Natural killer cell treated with Interleukin-12 subunit alpha and Interleukin-12 subunit beta and Interleukin-15 and Interleukin-18, amount 100 ng/mL, for 72 hours (primary cell): ENCODE measurements at places on chromosomes 13 and 19. TPM values are rescaled to one million over a fixed set of nuclear protein-coding genes. Genes with fewer than 3 reads are reported as not detected.

Gene RASGRP4
- not detected for total RNA-seq

DNA sequence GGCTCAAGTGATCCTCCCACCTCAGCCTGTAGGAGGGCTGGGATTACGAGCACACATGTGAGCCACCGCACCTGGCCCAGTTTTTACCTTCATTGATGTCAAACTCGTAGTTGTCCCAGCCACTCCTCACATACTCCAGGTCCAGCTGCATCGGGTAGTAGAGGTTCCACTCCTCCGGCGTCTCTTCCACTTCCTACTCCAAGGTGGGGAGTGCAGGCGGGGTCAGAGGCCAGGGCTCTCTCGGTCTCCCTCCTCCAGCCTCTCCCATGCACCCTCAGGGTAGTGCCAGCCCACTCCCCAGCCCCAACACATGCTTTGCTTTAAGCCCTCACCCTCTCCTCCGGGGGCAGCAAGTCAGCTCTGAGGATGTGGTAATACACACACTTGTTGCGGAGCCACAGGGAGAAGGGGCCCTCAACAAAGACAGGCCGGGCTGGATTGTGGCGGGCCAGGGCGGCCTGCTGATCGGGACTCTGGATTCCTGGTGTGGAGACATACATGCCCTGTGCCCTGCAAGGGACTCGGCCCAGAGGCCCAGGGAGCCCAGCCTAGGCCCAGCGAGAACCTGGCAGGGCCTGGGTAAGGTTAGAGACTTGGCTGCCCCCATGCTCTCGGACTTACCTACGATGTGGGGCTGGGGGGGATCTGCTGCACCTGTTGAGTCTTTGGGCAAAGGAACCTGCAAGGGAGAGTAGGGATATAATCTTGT, 1.9 kb upstream of the ZNF653 start:
- H3K27ac ChIP-seq, result no peak overlapping the region
- no peaks in the 10 kb centered on the region for H3K27me3 ChIP-seq
- no peak for DNase-seq

- DNase-seq, result no peak
- peaks cover 39% of the 10 kb centered on the region for H3K36me3 ChIP-seq
- H3K27me3 ChIP-seq, result no peaks in the 10 kb centered on the region
- peaks cover 28% of the 10 kb centered on the region for H3K4me1 ChIP-seq
Measured at GRCh38 chr13:52026246-52026626, 1.7 kb downstream of the UTP14C start.

DNA sequence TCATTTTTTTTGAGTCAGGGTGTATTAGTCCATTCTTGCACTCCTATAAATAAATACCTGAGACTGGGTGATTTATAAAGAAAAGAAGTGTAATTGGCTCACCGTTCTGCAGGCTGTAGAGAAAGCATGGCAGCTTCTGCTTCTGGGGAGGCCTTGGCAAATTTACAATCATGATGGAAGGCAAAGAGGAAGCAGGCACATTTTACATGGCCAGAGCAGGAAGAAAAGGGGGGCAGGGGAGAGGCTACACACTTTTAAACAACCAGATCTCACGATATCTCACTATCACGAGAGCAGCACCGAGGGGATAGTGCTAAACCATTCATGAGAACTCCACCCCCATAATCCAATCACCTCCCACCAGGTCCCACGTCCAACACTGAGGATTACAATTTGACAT, 44.5 kb upstream of the MIR17HG start:
- H3K27me3 ChIP-seq, result peaks cover 10% of the 10 kb centered on the region
- no peak overlapping the region for H3K27ac ChIP-seq
- peaks cover under 1% of the 10 kb centered on the region for H3K4me1 ChIP-seq
- no peak for DNase-seq
- no peak overlapping the region for H3K4me3 ChIP-seq

- H3K27me3 ChIP-seq, result no peaks in the 10 kb centered on the region
- no peaks in the 10 kb centered on the region for H3K36me3 ChIP-seq
- no peak for DNase-seq
- peak overlapping the region; percentile 83 for H3K4me3 ChIP-seq
- H3K27ac ChIP-seq, result peak overlapping the region; percentile 91
Measured at GRCh38 chr19:13165162-13165997, 15.2 kb downstream of the IER2 start.

Gene ZNF442
- 3.2 TPM for total RNA-seq

- H3K4me1 ChIP-seq, result peaks cover 3% of the 10 kb centered on the region
- no peak overlapping the region for H3K27ac ChIP-seq
- H3K4me3 ChIP-seq, result no peak overlapping the region
- H3K36me3 ChIP-seq, result no peaks in the 10 kb centered on the region
- peaks cover 38% of the 10 kb centered on the region for H3K27me3 ChIP-seq
Measured at GRCh38 chr19:17599780-17600179, 44.3 kb downstream of the COLGALT1 start.
